LHCN-M2 (cell line): ENCODE measurements at places on chromosomes 5 and 9. TPM values are rescaled to one million over a fixed set of nuclear protein-coding genes. Genes with fewer than 3 reads are reported as not detected.

- no peak for DNase-seq
Measured at GRCh38 chr5:3153226-3153858, 401.9 kb upstream of the IRX2 start.

DNA sequence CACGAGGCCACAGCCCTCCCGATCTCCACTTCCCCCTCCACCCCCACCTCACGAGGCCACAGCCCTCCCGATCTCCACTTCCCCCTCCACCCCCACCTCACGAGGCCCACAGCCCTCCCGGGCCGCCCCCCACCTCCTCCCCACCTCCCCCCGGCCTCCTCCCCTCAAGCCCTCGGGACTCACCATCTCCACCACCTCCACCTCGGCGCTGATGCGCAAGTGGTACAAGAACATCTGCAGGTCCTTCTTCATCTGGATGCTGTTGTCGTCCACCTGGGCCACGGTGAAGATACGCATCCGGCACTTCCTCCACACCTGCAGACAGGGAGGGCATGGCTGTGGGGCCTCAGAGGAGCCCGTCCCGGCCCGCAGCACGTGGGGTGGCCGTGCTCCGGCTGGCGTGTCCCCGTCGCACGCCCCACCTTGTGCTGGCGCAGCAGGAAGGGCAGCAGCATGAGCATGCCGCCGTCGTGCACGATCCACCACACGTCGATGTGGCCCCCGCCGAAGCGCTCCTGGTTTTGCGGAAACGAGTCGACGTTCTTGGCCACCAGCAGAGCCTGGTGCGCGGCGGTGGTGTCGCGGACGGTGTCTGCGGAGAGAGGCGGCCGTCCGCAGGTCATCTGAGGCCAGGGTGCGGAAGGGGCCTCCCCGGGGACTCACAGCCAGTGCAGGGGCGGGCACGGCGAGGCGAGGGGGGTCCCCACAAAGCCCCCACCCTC is 48.0 kb downstream of the SLC12A7 start:
- DNase-seq: no peak

- peak; percentile 11 for DNase-seq
Measured at GRCh38 chr9:100167915-100168654, 69.0 kb downstream of the INVS start.

Gene PCDHGA1
- total RNA-seq: 5.3 and 7.1 TPM in 2 replicates

GRCh38 chr9:87158765-87159164 is 211.5 kb upstream of the GAS1 start:
- no peak for DNase-seq

DNA sequence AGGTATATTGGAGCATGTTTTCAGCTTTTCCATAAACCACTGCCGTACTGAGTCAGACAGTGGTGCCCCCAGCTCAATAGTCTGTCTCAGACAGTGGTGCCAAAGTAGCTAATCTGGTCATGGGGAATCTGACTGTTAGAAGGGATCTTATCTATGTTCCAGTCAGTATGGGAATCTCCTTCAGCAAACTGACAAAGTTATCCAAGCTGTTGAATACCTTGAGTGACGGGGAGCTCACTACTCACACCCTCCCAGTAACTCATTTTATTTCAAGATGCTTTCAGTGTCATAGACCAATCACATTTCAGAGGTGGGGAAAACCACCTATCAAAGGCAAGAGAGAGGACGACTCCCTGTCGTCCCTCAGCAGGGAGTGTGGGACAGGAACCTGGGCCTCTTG is 18.7 kb downstream of the ANKS6 start:
- no peak for DNase-seq

DNA sequence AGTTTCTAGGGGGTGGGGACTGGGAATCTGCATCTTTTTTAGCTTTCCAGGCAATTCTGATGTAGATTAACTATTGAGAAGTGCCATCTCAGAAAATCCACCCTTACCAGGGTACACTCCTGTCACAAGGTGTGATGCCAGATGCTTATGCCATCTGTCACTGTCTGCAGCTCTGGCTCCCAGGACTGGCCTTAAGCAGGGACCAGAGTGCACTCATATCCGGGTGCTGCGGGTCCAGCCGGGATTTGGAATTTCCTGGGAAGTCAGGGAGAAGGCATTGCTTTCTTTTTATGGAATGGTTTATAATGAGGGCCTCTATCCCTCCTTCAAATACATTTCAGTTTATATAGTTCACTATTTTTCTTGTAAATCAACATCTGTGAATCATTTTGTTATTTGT is 92.6 kb downstream of the TMEM174 start:
- DNase-seq: no peak

Gene GAS1
- total RNA-seq: 159 TPM in 2 replicates

DNA sequence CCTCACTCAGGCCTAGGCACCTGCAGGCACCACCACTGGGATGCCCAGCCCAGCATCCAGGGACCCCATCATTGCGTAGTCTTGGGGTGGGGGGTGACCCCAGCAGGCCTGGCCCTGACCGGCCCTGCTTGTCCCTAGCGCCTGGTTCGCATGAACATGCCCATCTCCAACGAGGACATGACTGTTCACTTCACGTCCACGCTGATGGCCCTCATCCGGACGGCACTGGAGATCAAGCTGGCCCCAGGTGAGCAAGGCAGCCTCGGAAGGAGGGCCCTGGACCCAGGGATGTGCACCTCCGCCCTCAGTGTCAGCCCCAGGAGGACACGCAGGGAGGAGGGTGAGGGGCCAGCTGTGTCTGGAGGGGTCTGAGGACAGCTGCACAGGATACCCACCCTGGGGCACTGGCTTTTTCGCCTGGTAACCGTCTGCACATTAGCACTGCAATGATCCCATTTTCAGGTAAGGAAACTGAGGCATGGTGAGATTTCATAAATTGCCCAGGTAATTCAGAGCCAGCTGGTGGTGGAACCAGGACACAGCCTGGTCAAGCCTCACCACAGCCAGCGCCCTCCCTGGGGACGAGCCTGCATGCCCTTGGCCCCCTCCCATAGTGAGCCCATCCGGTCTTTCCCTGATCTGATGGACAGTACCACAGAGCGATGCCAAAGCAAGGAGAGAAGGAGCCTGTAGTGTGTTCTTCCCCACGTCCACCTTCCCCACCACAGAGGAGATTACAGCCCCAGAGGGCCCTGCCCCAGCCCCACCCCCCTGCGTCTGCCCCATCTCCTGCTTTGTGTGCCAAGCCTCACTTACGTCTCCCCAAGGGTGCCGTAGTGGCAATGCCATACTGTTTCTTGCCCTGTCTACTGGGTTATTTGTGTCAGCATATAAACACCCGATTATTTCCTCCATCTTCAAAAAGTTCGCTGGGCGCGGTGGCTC is 228.3 kb downstream of the CACNA1B start:
- DNase-seq: no peak

- DNase-seq: no peak
Measured at GRCh38 chr5:5344606-5345005, 77.9 kb upstream of the ICE1 start.

GRCh38 chr9:80839821-80840675 is 849.3 kb downstream of the TLE1 start:
- DNase-seq: peak; percentile 52

Gene RASGRF2
- total RNA-seq: under 0.01 TPM in 1 of 2 replicates, not detected in the other

DNA sequence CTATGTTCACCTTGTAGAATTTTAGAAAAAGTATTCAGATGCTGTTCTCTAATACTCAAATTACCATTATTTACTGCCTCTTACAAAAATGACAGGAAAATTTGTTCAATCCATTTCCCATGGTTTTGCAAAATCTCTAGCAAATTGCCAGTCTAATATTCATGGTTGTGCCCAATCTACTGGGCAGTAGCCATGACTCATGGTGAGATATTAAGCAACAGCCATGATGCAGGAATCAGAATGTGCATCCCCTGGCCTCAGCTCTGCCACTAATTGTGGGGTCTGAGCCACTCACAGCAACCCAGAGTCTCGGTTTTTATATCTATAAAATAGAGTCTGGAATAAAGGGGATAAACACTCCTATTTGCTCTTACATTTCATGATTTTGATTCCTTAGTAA is 353.6 kb downstream of the DEPDC1B start:
- peak; percentile 10 for DNase-seq

Gene ENTPD8
- not detected in 2 replicates for total RNA-seq

- DNase-seq: no peak
Measured at GRCh38 chr5:151295138-151295537, 8.4 kb downstream of the SLC36A3 start.

DNA sequence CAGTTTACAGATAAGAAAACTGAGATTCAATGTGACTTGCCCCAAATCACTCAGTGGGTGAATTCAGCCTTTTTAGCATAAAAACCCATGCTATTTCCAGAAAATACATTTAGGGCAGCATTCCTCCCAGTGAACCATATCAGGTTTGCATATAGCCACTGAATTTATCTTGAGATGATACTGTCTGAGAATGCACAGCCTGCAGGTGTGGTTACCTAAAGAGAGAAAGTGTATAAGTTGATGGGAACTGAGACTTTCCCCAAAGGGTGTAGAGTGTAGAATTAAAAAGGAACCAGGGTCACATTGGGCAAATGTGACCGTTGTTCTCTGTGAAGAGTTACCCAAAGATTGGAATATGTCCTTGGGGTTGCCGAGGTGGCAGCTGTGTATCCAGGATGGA is 100.0 kb upstream of the PIK3R1 start:
- no peak for DNase-seq

- no peak for DNase-seq
Measured at GRCh38 chr5:58999804-59000203, 416.9 kb downstream of the RAB3C start.

DNA sequence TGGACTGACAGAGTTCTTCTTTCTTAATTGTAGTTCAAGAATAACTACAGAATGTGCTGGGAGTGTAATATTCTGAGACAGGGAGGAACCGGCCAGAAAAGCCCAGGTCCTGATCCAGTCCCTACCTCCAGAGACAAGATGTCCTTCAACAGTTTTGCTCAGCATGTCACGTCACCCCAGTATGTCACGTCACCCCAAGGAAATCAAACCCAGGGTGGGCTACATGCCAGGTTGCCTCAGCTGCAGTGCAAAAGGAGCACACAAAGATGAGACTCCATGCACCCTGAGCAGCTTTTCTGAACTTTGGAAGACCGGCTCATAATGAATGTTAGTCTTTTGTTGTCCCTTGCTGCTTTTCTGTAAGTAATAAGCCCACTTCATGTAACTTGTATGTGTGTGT is 25.9 kb upstream of the NIPAL4 start:
- no peak for DNase-seq

DNA sequence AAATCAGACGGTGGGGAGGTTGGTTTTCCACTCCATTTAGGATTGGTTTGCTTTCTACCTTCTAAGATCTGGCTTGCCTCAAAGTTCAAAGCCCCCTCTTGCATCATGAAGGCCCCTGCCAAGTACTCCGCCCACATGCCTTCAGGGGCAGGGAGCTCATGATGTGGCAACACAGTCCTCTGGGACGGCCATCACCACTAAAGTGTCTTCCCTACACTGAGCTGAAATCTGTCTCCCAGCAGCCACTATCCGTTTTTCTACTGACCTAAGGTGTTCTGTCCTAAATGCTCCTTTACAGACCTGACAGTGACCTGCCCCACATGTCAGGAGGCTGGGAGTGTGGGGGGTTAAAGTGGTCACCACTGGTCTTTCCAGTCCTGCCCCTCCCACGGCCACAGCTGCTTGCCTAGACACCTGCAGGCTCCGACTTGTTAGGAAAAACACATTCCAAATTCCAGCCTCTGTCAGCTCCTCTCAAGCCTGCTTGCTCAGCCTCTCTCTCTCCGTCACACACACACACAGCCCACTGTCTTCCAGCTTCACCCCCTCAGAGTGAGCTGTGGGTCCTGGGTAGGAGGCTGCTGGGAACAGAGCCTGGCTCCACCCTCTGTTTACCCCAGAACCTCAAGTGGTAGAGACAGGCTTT is 44.9 kb downstream of the SHB start:
- peak; percentile 51 for DNase-seq

- DNase-seq: no peak
Measured at GRCh38 chr5:181052672-181053487, 12.8 kb downstream of the BTNL9 start.

Gene FAM169A
- 2.1 and 2.4 TPM in 2 replicates for total RNA-seq

Gene DNLZ
- total RNA-seq: 51.2 and 52.0 TPM in 2 replicates

GRCh38 chr5:124494540-124495116 is 251.8 kb downstream of the ZNF608 start:
- no peak for DNase-seq

- no peak for DNase-seq
Measured at GRCh38 chr9:84839541-84839940, 170.0 kb downstream of the NTRK2 start.

DNA sequence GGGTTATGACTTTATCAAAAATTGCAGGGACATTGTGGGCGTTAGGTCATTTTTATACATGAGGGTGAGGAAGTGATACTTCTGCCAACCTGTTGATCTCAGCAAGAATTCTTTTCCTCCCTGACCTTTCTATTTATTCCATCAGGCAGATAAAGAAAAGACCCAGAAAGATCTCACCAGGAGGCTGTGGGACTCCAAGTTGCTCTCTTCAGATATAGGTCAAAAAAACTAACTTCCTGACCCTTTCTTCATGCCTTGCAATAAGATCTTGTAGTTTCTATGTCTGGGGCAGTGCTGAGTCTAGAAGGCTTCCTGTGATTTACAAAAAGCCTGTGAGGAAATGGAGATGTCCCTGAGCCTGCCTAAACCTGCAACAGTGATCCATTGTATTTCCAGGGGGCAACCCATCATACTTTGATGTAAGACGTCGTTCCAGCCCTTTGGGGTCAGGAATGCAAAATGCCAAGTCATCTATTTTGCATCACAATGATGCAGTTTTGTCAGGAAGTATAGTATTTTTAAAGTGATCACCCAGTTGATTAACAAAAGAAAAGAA is 22.0 kb upstream of the PIK3R1 start:
- DNase-seq: no peak

DNA sequence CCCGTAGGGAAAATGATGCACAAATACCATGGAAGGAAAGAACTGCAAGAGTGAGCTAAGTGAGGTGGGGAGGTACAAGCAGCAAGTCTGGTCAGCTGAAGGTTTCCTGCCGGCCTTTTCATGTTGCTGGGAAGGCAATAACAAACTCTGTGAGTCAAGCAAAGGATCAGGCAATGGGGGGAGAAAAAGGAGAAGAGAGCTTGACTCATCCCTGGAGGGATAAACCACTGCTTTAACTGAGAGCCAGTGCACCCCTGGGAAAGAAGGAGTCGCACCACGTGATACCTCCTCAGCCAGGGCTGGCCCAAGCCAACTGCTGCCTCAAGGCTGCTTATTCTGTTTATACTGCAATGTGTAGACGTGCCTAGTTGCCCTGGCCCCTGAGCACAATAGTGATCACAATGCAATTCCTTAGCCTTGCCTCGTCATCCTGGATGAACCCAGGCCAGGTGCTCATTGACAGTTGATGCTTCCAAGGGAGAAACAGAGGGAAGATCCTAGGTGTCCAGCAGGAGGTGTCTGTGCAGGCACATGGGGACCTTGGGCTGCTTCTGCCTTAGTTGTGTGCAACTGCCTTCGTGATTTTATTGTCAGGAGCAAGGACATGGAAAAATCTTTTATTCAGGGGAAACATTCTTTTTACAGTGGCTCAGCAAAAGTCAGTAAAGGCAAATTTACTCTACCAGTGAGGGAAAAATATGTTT is 203.0 kb upstream of the TUT7 start:
- peak; percentile 99 for DNase-seq

Gene EXOSC3
- 49.3 and 52.8 TPM in 2 replicates for total RNA-seq

Gene PHAX
- total RNA-seq: 78.2 and 101 TPM in 2 replicates
